ENCODE measurements at places on chromosomes 1 and 21. TPM values are rescaled to one million over a fixed set of nuclear protein-coding genes. Genes with fewer than 3 reads are reported as not detected.

Gene MFAP2
- not detected for total RNA-seq

Gene TNNT2
- not detected for total RNA-seq

Gene MRAP
- not detected for total RNA-seq

DNA sequence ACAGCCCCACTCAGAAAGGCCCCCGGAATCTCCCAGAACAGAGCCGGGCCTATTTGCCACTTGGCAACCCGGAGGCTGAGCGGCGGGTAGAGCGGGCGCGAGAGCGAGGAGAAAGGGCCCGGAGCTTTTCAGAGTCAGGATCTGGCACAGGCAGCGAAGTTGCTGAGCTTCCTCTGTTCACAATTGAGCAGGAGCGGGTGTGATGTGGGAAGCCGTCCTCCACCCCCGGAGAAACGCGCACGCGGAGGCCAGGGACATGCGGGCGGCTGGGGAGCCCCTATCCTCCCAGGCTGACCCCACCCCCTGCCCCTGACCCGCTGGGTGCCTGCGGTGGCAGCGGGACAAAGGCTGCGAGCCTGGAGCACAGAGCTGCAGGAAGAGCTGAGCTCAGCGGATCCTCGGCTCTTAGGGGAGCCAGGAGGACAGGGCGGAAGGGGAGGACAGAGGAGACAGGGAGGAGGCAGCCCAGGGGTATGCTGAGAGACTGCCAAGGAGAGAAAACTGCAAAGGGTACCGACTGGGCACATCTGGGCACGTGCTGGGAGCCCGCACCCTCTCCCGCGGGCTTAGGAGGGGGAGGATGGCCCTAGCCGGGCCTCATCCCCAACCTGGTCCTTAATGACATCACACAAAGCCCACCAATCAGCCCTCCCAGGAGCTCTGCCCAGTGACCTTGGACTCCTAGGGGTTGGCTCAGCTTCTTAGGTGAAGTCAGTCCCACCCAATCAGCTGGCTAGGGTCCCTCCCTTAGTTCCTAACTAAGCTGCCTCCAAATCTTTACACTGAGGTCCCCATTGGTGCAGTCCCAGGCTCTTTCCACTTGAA, 9.3 kb downstream of the KIF21B start:
- no peak for DNase-seq

Gene OR6N1
- not detected for total RNA-seq

GRCh38 chr1:8083739-8084484, 57.8 kb upstream of the ERRFI1 start:
- DNase-seq, result no peak

Gene GUCA2A
- total RNA-seq, result not detected

DNA sequence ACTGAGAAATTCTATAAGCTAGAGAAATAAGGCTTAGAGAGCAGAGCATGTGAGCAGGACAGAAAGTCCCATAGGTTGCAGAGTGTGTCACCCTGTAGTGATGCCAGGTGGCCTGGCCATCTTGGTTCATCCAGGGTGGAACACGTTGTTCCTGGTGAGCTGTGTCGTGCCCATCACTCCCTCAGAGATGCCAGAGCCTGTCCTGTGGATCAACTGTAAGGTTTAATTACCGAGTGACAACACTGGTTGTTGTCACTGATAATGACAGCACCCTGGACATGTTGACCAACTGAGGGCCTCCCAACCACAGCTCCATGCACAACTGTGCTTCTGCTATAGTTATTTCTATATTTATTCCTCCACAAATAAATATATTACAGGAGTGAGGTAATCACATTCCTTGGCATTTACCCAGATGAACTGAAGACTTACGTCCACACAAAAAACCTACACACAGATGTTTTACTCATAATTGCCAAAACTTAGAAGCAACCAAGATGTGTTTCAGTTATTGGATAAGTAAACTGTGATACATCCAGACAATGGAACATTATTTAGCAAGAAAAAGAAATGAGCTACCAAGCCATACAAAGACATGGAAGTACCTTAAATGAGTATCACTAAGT, 6.2 kb downstream of the C1orf198 start:
- no peak for DNase-seq

- no peak for DNase-seq
Measured at GRCh38 chr1:22575532-22576149, 12.4 kb downstream of the EPHA8 start.

DNA sequence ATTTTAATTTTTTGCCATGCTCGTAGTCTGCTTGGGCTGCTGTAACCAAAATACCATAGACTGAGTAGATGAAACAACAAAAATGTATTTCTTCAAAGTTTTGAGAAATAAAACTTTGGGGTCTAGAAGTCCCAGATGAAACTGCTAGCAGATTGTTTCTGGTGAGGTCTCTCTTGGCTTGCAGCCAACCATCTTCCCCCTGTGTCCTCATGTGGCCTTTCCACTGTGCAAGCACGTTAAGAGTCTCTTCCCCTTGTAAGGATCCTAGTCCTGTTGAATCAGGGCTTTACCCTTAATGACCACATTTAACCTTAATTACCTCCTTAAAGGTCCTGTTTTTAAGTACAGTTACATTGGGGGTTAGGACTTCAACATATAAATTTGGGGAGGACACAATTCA, 86.6 kb downstream of the PTBP2 start:
- no peak for DNase-seq

Gene E2F2
- 3.4 TPM for total RNA-seq

GRCh38 chr1:154353460-154353904, 28.2 kb downstream of the ATP8B2 start:
- no peak for DNase-seq

- DNase-seq, result no peak
Measured at GRCh38 chr1:115299266-115299665, 38.8 kb downstream of the NGF start.

DNA sequence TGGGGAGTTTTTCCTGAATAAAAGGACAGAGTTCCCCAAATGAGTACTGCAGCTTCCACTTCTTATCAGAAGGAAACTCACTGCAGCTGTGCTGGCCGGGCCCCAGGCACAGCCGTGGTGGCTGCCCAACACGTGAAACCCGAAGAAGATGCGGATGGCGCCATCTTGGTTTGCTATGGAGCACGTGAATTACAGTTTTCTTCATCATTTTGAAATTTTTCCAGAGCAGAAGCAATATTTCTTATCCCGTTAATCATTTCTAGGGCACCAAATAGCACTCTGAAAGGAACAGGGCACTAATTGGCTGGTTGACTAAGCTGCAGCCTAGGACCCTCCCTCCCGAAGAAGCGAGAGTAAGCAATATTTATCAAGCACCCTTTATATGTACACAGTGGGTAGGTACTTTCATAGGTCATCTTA, 63.2 kb upstream of the EPS8L3 start:
- DNase-seq, result no peak

- DNase-seq, result no peak
Measured at GRCh38 chr1:183847641-183848040, 42.7 kb downstream of the RGL1 start.

Gene ZFP69B
- total RNA-seq, result 10.4 TPM

GRCh38 chr1:202282596-202283283, 59.0 kb downstream of the UBE2T start:
- DNase-seq, result no peak

DNA sequence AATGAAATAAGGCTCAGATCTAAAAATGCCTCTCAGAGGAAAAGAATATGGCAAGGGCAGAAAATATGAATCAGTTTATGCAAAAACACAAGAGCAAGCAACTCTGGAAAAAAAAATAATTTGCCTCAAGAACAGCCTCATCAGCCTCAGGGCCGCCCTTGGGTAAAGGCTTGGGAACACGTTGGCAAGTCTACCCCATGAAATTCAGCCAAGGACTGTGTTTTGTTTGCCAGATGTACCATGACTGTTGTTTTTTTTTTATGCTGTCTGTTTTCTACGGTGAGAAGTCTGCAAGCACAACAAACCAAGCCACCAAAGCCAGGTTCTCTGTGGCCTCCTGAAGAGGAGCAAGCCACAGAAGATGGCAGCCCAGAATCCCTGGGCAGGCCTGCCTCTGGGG, 18.0 kb downstream of the HHIPL2 start:
- no peak for DNase-seq

Gene MASP2
- total RNA-seq, result not detected

- DNase-seq, result no peak
Measured at GRCh38 chr1:244727871-244728474, 75.0 kb downstream of the DESI2 start.

Gene USP21
- 38.1 TPM for total RNA-seq

- DNase-seq, result no peak
Measured at GRCh38 chr1:201500670-201501120, 6.2 kb downstream of the CSRP1 start.

GRCh38 chr1:170893655-170894297, 41.6 kb upstream of the MROH9 start:
- no peak for DNase-seq

- no peak for DNase-seq
Measured at GRCh38 chr1:2783435-2784397, 17.8 kb downstream of the TTC34 start.

DNA sequence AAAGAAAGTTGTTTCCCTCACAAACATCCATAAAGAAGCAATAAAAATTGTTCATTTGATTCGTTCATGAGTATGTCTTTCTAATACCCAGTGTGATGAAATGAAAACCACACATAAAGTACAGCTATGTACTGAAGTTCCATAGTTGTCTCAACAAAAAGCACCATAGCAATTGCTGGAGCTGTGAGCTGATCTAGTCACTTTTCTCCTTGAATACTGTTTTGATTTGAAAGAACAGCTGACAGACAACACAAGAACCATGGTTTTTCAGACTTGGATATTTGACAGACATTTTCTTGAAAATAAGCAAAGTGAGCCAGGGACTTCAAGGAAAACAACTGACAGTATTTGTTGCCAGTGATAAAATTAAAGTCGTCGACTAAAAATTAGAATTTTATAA, 237.1 kb upstream of the PLD5 start:
- no peak for DNase-seq

GRCh38 chr21:36909901-36910561, 56.4 kb downstream of the HLCS start:
- no peak for DNase-seq

Gene WNT2B
- 1.4 TPM for total RNA-seq

Gene ALDH9A1
- total RNA-seq, result 35.8 TPM

DNA sequence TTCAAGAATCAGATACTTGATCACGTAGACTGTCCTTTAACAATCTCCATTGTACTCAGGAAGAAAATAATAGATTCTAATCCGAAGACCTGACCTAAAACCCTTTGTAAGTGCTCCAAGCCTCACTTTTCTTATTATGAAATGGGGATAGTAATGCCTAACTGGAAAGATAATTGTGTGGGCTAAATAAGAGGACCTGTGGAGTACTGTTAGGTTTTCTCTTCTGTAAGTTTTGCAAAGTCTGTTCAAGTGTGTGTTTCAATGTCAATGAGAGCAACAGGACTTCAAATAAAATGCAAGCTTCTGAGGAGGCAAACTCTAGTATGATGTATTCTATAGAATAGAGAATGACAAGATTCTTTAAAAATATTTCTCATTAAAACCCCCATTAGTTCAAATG, 348.6 kb downstream of the USP25 start:
- DNase-seq, result no peak

Gene PROX1
- total RNA-seq, result 1.00 TPM

GRCh38 chr1:201269281-201269680, 14.0 kb upstream of the PKP1 start:
- DNase-seq, result no peak

GRCh38 chr1:106564192-106564591, 492.3 kb upstream of the PRMT6 start:
- no peak for DNase-seq

- no peak for DNase-seq
Measured at GRCh38 chr1:36133484-36133883, 8.5 kb upstream of the COL8A2 start.

DNA sequence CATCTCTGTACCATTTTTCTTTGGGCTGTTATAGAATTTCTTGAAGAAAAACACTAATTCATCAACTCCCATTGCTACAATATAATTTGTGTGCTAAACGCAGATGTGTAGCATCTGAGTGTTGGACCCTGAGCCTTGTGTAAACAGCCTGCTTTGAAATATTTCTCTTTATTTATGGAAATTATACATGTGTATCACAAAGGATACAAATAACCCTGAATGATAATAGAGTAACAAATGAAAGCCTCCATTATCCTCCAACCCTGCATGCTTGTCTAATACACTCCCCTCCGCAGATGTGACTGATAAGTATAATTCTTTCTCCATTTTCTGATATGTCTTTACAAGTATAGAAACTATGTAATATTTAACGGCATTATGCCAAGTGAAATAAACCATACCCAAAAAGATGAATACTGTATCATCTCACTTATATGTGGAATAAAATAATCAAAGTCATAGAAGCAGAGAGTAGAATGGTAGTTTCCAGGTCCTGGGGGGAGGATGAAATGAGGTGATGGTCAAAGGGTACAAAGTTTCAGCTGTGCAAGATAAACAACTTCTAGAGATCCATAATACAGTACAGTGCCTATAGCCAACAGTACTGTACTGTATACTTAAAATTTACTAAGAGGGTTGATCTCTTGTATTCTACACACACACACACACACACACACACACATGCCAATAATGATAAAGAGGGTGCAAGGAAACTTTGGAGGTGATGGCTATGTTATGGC, 2.8 kb upstream of the ADAM30 start:
- no peak for DNase-seq

GRCh38 chr21:43645136-43645891, 14.0 kb downstream of the HSF2BP start:
- DNase-seq, result no peak

- peak; percentile 10 for DNase-seq
Measured at GRCh38 chr21:44836666-44837471, 19.0 kb upstream of the SUMO3 start.

Gene ACTL8
- not detected for total RNA-seq

DNA sequence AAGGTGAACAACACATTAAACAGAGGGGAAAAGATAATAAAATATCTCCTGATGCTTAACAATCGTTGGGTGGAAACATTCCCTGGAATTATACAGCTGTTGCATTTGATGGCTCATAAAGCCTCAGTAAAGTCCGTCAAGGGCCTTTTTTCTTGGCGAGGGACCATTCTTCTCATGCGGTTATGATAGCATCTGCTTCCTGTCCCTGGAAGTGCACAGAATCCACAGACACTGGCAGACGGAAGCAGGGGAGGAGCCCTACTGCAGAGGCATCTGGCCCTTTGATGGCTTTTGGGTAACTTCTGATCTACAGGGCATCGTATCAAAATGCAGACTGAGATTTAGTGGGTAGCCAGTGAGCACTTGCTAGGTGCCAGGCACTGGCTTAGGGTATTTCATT, 286.9 kb downstream of the KIF26B start:
- DNase-seq, result no peak

DNA sequence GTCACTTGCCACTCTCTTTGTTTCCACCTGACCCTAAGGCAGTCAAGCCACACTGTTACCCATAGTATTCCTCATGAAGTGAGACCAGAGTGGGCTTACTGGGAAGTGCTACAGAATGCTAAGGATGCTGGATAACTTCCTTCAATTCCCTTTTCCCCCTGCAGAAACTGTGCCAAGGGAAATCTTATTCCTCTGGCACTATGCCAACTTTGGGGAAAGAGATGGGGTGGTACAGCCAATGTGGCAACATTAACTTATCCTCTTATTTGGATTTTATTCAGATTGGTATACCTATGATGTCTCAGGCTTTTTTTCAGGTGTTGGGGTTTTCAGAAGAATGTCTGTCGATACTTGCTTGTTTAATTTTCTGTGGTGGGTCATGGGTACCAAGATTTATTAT, 599.4 kb upstream of the PBX1 start:
- no peak for DNase-seq

- no peak for DNase-seq
Measured at GRCh38 chr1:208475449-208475848, 231.3 kb upstream of the PLXNA2 start.

Gene PKP1
- not detected for total RNA-seq

- no peak for DNase-seq
Measured at GRCh38 chr21:39159342-39160063, 23.7 kb downstream of the PSMG1 start.

All from activated B cell treated with CpG ODN at 0.5 μM for 24 hours (primary cell).